ENCODE measurements at places on chromosomes 2 and 18.

DNA sequence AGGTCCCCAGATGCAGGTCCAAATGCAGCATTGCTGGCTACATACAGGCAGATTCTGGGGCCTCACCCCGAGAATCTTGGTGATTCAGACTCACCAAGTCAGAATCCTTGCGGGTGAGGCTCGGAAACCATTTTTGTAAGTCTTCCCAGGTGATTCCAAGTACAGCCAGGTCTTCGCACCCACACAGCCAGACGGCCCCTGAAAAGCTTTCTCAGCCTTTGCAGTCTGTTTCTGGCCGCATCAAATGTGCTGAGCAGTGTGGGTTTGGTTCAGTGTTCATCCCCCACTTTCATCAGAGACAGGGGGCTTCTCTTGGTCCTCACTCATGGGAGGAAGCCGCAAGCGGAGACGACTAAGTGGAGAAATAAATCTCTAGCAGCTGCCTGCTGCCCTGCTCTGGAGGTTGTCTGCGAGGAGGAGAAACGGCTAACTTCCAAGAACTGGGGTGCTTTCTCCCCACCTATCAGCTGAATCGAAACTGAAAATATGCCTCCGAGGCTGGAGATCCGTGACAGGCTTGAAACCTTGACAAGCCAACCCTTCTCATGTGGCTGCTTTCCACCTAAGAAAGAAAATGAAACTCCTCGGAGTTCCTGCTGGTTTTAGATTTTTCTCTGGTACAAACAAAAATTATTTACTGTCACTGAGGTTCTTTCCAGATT, 8.9 kb upstream of the TMEM185B start:
- no peak for DNase-seq

GRCh38 chr2:85707304-85707703, 13.1 kb downstream of the GNLY start:
- peak; percentile 30 for DNase-seq

DNA sequence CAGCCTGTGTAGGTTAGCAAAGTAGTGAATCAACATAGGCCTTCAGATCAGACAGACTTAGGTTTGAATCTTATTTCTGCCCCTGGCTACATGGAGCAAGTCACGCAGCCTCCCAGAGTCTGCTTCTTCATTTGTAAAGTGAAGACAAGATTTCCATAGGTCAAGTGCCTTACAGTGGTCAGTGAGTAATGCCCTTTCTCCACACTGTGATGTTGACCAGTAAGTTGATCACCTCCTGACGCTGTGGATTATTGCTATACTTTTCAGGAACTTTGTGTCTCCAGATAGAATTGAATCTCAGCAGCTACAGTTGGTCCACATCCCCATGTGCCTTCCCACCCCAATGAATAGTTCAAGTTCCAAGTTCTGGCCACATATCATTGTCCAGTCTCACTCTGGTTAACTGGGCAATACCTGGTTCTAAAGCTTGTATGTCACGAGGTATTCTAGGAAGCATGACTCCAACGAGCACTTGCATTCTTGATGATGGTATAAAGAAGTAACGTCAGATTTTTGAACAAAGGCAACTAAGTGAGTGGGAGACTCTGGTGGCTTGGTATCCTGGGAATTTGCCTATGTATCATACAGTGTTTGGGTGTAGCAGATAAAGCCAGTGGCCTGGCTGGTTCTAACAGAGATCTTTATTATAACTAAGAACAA, 2.1 kb upstream of the CLIP4 start:
- peak; percentile 61 for DNase-seq

DNA sequence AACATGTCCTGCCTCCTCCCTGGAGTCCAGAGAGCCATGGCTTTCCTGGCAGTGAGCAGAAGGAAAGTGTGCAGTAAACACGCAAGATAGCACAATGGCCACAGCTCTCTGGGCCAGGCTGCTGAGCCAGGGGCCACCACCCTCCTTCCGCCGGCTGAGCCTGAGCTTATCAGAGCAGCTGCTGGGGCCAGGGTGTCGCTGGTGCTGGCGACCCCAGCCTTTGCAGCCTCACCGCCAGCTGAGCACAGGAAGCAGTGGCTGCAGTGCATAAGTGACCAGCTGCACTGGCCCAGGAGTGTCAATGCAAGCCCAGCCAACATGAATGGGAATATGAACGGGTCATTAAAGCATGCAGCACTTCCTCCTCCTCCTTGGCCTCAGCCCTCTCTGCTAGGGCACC, 172.0 kb downstream of the ZFP36L2 start:
- no peak for DNase-seq

- DNase-seq, result no peak
These were observed 3.6 kb upstream of the PLB1 start for GRCh38 chr2:28492282-28492681.

DNA sequence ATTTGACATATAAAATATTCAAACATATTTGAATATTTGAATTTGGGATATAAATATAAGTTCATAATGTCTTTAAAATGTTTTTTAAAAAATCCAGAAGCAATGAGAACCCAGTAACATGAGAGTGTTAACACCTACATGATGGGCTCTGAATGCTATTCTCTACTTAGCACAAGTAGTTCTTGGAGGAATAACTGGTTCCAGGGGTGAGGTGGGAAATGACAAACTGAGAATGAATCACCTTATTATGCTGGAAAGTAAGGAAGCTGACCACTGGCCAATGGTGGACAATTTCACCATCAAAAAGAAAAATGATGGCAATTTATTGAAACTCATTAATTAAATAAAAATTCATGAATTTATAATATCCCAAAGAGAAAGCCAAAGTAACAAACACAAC, 79.6 kb upstream of the NABP1 start:
- no peak for DNase-seq
